Stimulated activated CD4-positive, alpha-beta T cell treated with anti-CD3 and anti-CD28 coated beads, Interleukin-1b, Interleukin-23, amount 100 ng/mL, for 24 hours (primary cell): ENCODE measurements at places on chromosomes 4 and X.

DNA sequence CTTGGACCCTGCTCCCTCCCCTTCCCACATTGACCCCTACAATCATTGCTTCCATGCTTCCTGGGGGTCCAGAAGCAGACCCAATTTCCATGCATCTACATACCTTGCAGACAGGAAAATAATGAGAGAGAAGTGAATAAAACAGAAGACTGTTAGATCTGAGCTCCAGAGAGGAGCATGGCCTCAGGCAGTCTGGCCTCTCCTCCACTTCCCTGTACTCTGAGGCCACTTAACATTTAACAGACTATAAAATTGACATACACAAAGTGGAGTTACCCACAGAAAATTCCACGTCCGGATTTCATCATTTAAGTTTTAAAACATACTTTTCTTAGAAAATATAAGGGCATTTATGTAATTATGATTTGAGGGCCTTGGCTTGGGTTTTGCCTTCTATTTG, 2.1 kb upstream of the PRSS12 start:
- DNase-seq, result no peak

GRCh38 chr4:12583275-12583674, 900.9 kb downstream of the RAB28 start:
- DNase-seq, result no peak

GRCh38 chr4:121877041-121877773, 6.9 kb upstream of the BBS7 start:
- DNase-seq, result no peak

- no peak for DNase-seq
These were observed 127.3 kb upstream of the CPEB2 start for GRCh38 chr4:14874990-14875389.

- no peak for DNase-seq
These were observed 151.5 kb downstream of the PTTG2 start for GRCh38 chr4:38111717-38112116.

GRCh38 chrX:150954951-150955350, 28.2 kb upstream of the HMGB3 start:
- DNase-seq, result no peak

- no peak for DNase-seq
These were observed at the start of gene CC2D2A for GRCh38 chr4:15469402-15470127. Gene CC2D2A (plus strand): TSS chr4:15469882. CDS start chr4:15475933, 6,051 bp downstream.

DNA sequence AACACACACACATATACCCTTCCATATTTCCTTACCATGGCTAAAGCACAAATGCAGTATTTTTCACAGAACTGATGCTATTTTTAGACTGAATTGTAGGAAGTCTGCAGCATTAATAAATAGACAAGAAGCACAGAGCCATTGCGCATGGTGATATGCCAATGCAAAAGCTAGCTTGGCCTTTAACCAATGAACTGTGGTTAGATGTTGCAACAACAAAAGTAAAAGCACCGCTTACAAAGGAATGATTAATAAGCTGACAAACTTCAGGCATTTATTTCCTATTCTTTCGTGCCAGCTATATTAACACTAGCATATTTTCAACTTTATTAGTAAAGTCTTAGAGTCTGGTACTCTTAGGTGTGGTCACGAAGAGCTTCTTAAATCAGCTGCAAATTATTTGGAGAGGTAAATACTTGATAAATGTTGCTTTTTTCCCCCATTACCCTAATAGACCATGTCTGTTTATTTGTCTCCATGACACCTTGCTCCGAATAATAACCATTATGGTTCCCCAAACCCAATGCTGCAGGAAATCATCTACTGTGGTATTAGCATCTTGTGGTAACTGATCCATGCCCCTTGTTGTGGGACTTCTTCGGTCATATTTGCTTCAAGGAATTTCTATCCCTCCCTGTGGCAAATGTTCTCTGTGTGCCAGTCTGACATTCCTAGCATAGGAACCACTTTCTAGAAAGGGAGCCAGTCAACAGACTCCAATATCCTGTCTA, 306.1 kb upstream of the TAPT1 start:
- DNase-seq, result no peak

- DNase-seq, result no peak
These were observed 325.3 kb upstream of the RASGEF1B start for GRCh38 chr4:81796790-81797528.

- DNase-seq, result no peak
These were observed 133.3 kb upstream of the RAI2 start for GRCh38 chrX:17994429-17994828.

GRCh38 chr4:150173432-150173861, 95.2 kb downstream of the DCLK2 start:
- no peak for DNase-seq

- no peak for DNase-seq
These were observed 35.7 kb upstream of the NKX3-2 start for GRCh38 chr4:13580036-13580435.

GRCh38 chrX:45756557-45756956, 555.9 kb upstream of the DIPK2B start:
- DNase-seq, result no peak

- no peak for DNase-seq
These were observed 157.9 kb downstream of the DCAF12L1 start for GRCh38 chrX:126394681-126395080.

GRCh38 chrX:150361777-150362351, 1.3 kb upstream of the MAMLD1 start:
- DNase-seq, result no peak

DNA sequence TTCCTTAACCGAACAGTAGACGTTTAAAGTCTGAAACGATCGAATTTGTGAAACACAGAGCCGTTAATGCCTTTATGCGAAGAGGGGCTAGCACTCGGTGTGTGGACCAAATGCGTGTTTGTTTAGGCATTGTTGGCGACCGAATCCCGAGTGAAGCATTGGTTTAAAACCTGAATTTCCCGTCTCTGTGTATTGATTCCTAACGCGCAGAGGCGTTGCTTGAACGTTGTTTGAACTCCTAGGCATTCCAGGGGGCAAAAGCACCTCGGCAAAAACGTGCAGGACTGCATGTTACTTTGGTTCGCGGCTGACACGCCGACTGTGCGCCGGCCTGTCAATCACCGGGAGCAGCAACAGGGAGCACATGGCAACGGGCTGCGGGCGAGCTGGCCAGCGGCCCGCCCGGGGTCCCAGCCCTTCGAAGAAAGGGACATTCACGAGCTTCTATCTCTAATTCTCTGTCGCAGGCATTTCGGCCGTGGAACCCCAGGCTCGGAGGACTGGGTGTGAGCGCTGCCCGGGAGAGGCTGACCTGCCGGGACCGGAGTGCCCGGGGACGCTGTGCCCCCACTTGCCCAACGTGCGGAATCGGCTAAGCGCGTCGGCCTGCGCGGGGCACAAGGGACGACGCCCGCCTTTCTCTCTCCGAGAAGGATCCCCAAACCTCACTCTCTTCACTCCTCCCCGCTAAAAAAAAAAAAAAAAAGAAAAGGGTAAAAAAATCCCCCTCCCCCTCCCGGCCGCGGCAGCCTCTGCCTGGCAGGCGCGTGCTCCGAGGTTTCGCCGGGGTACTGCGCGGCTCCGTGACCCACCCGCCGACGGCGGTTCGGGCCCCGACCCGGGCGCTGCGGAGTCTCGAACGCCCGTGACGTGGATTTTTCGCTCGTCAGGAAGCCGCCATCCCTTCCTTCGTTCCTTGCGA, 810 bp downstream of the SPRY1 start:
- DNase-seq, result no peak

DNA sequence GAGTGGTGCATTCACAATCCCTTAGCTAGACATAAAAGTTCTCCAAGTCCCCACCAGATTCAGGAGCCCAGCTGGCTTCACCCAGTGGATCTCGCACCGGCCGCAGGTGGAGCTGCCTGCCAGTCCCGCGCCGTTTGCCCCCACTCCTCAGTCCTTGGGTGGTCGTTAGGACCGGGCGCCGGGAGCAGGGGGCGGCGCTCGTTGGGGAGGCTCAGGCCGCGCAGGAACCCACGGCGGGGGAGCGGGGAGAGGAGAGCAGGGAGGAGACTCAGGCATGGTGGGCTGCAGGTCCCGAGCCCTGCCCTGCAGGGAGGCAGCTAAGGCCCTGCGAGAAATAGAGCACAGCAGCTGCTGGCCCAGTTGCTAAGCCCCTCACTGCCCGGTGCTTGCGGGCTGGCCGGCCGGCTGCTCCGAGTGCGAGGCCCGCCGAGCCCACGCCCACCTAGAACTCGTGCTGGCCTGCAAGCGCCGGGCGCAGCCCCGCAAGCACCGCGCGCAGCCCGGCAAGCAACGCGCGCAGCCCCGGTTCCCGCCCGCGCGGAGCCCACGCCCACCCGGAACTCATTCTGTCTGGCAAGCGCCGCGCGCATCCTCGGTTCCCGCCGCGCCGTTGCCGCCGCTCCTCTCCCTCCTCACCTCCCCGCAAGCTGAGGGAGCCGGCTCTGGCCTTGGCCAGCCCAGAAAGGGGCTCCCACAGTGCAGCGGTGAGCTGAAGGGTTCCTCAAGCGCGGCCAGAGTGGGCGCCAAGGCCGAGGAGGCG, 153.5 kb downstream of the SLC7A11 start:
- DNase-seq, result no peak

- DNase-seq, result no peak
These were observed 197.4 kb upstream of the ATP6AP2 start for GRCh38 chrX:40383360-40383759.

GRCh38 chr4:122764821-122765215, 32.3 kb downstream of the BBS12 start:
- DNase-seq, result no peak

DNA sequence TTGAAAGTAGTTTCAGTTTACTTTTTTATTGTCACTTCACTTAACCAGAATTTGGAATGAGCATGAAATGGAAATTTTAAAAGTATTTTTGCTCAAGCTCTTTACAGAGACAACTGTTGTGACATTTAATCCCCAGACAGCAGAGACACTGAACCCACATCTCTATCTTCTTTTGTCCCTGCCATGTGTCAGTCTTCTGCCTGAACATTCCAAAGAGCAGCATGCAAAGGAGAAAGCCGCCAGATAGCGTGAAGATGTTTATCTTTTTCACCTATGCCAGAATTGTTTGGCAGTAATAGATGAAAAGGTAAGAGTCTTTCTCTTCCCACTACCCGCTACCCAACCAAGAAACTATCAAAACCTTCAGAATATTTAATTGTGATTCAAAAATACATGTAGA, 46.8 kb downstream of the NDNF start:
- no peak for DNase-seq

DNA sequence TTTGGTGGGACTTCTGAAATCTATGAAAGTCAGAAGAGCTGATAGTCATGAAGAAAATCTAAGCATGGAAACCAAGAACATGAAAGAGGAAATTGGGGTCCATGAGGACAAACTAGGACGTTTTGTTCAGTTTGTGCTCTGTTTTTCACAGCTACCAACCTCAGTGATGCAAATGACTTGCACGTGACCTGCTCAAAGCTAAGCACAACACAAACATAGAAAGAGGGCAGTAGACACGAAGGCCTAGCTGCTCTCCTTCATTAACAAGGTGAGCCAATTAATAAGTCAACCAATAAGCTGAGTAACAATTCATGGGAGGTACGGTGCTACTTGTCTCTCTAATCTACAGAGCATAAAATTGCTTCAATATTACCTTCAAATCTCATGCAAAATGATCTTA, 684.1 kb downstream of the TRAM1L1 start:
- DNase-seq, result no peak

GRCh38 chr4:25656031-25656430, 380 bp downstream of the SLC34A2 start:
- no peak for DNase-seq
